Dermis blood vessel endothelial cell (primary cell): ENCODE measurements at places on chromosomes 7 and 10. TPM values are rescaled to one million over a fixed set of nuclear protein-coding genes. Genes with fewer than 3 reads are reported as not detected.

DNA sequence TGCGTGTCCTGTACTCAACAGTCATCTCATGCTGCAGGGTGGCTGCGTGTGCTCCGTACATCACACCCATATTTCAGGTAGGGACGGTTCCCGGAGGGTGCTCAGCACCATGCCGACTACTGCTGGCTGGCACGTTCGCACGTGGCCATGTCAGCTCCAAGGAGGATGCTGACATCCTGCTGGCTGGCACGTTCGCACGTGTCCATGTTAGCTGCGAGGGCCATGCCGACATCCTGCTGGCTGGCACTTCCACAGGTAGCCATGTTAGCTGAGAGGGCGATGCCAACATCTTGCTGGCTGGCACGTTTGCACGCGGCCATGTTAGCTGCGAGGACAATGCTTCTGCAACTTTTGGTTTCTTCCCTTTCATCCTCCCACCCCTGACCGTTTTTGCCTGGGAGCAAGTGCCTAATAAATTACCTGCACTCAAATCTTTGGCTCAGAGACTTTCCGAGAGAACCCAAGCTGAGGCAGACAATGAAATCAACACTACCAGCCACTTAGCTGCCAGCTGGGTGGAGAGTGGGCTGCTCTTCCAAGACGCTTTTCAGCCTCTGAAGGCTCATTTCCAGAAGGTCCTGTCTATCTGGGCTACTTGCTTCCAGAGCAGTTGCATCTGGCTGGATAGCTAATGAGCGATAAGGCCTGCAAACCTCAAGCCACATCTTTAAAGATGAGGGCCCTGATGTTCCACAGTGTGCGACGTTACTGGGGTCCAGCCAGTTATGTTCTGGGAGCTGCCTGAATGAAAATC is 104.6 kb downstream of the WDR37 start:
- DNase-seq: no peak

- peak; percentile 83 for DNase-seq
Measured at GRCh38 chr7:7566651-7567611, at the start of gene MIOS. MIOS (plus strand) TSS chr7:7566884; CDS start chr7:7572476, 5,592 bp downstream.

- no peak for DNase-seq
Measured at GRCh38 chr7:55521512-55521911, 50.8 kb downstream of the VOPP1 start.

- DNase-seq: peak; percentile 60
Measured at GRCh38 chr10:50556237-50557120, 67.3 kb downstream of the SGMS1 start.

GRCh38 chr10:80459047-80459865 is 5.1 kb downstream of the TSPAN14 start:
- DNase-seq: peak; percentile 43

GRCh38 chr7:47951374-47951773 is 3.1 kb upstream of the PKD1L1 start:
- no peak for DNase-seq

DNA sequence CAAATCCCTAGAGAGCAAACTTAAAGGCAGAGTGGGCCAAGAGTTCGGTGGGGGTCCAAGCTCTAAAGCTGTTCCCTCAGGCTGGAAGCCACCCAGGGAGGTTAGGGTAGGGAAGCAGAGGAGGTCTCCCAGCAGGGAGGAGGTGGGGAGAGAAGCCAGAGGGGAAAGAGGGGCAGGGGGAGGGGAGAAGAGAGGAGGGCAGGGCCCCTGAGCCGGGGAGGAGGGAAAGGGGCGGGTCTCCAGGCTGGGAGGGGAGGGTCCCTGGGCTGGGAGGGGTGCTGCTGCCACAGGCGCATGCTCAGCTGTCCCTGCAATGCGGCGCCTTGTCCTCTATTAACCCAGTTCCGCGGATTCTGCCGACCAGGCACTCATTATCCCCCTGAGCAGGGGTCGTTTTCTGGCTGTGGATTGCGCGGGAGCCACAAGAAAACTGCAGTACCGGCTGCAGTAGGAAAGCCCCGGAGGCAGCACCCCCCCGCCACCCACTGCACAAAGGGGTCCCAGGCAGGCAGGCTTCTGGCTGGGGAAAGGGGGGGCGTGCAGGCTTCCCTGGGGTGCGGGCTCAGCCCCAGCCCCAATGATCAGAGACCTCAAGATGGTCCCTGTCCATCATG is 49.3 kb downstream of the CAMK2B start:
- peak; percentile 9 for DNase-seq

GRCh38 chr7:69843653-69844052 is 245.4 kb downstream of the AUTS2 start:
- no peak for DNase-seq

GRCh38 chr10:88318803-88319202 is 264.3 kb downstream of the RNLS start:
- peak; percentile 22 for DNase-seq

GRCh38 chr10:53579773-53580172 is 807.2 kb upstream of the MBL2 start:
- peak; percentile 70 for DNase-seq

DNA sequence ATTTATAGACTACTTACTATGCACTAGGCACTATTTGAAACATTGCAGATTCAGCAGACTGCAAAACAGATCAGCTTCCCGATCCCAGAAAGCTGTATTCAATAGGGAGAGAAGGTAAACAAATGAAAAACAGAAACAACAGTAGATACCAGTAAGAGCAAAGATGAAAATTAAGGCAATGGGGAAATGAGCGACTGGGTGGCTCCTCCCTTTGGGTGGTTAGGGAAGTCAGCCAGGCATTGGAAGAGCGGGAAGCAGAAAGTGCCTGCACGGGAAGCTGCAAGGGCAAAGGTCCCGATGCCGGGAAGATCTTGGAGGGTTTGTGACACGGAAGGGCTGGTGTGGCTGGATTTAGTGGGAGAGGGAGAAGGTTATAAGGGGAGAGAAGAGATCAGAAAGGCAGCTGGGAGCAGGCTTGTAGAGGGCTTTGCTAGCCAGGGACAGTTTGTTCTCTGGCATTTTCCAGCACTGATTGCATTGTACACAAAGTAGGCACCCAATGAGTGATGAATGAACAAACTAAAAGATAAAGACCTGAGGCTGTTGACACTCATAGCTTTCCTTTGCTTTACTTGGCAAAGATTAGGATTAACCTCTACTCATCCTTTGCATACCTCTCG is 67.8 kb downstream of the NAMPT start:
- DNase-seq: peak; percentile 86

- peak; percentile 81 for DNase-seq
Measured at GRCh38 chr7:7681191-7681935, 37.0 kb downstream of the RPA3 start.

DNA sequence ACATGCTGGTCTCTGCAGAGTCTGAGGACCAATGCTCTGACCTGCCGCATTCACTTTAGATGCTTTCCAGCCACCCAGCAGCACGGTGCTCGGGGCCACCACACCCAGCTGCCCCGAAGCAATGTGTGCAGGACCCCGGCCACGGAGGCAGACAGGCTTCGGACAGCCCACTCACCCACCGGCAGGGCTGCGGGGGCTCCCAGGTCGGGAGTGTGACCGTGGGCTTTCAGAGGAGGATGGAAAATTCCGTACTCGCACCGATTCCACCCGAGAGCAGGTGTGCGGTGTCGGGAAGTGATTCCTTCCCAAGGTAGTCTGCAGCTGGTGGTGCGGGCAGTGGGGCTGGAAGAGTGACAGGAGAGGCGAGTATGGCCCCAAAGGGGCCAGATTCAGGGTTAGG is 190.9 kb downstream of the DNAJB6 start:
- DNase-seq: no peak

- DNase-seq: peak; percentile 88
Measured at GRCh38 chr10:104353325-104354048, at the start of gene CFAP58. CFAP58 (plus strand) TSS chr10:104353833; CDS start chr10:104353898, 65 bp downstream.

GRCh38 chr7:70919481-70920073 is 212.4 kb upstream of the GALNT17 start:
- no peak for DNase-seq

- DNase-seq: no peak
Measured at GRCh38 chr7:50808282-50808888, 25.7 kb upstream of the GRB10 start.

GRCh38 chr7:92717993-92718716 is 118.2 kb downstream of the CDK6 start:
- peak; percentile 98 for DNase-seq

GRCh38 chr7:156942708-156943090 is 6.8 kb upstream of the NOM1 start:
- no peak for DNase-seq

Gene AKR1D1
- not detected in 2 replicates for total RNA-seq

Gene NUTM2E
- not detected in 2 replicates for total RNA-seq

Gene ETV1
- total RNA-seq: 5.6 and 10.4 TPM in 2 replicates

Gene WNT8B
- total RNA-seq: not detected in 2 replicates

Gene ATOH7
- not detected in 2 replicates for total RNA-seq

Gene PHYHIPL
- under 0.01 TPM in 1 of 2 replicates, not detected in the other for total RNA-seq

Gene AKR1E2
- 9.6 and 85.6 TPM in 2 replicates for total RNA-seq

Gene SPDYE6
- not detected in 2 replicates for total RNA-seq

Gene UPK3BL2
- 2.3 and 2.7 TPM in 2 replicates for total RNA-seq

Gene PSD
- total RNA-seq: 0.23 and 0.34 TPM in 2 replicates
